Left ventricle myocardium superior (tissue), 1 donor: ENCODE measurements at places on chromosomes 5 and 9. TPM values are rescaled to one million over a fixed set of nuclear protein-coding genes. Genes with fewer than 3 reads are reported as not detected.

Gene MUSK
- 1.3 TPM for total RNA-seq

Gene IFNA2
- total RNA-seq: not detected

Gene TIMD4
- not detected for total RNA-seq

Gene PCDH1
- 17.2 TPM for total RNA-seq

Gene SPINK7
- total RNA-seq: not detected

Gene OSMR
- total RNA-seq: 9.9 TPM

DNA sequence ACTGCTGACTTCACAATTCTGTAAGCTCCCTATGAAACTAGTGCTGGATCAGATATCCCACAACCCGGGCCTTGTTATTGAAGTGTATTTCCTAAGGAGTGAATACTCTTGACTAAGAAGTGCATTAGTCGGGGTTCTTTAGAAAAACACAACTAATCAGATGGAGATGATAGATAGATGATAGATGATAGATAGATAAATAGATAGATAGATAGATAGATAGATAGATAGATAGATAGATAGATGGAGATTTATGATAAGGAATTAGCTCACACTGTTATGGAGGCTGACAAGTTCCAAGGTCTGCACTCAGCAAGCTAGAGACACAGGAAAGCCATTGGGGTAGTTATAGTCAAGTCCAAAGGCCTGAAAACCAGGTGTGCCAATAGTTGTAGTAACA, 214.6 kb upstream of the COX7C start:
- DNase-seq: no peak

- DNase-seq: no peak
Measured at GRCh38 chr5:93476251-93476742, 104.7 kb downstream of the NR2F1-AS1 start.
